GM12878 (cell line): ENCODE measurements at places on chromosomes 16 and 17. TPM values are rescaled to one million over a fixed set of nuclear protein-coding genes. Genes with fewer than 3 reads are reported as not detected.

- no peak overlapping the region for H3K27ac ChIP-seq
- no peaks in the 10 kb centered on the region for H3K27me3 ChIP-seq
- DNase-seq, result no peak
- peaks cover 9% of the 10 kb centered on the region for H3K36me3 ChIP-seq
- peaks cover 5% of the 10 kb centered on the region; the same call in 1 of the 2 replicates for H3K4me1 ChIP-seq
- H3K4me3 ChIP-seq, result no peak overlapping the region
These were observed 104.3 kb downstream of the PRKCB start for GRCh38 chr16:23940111-23940510.

DNA sequence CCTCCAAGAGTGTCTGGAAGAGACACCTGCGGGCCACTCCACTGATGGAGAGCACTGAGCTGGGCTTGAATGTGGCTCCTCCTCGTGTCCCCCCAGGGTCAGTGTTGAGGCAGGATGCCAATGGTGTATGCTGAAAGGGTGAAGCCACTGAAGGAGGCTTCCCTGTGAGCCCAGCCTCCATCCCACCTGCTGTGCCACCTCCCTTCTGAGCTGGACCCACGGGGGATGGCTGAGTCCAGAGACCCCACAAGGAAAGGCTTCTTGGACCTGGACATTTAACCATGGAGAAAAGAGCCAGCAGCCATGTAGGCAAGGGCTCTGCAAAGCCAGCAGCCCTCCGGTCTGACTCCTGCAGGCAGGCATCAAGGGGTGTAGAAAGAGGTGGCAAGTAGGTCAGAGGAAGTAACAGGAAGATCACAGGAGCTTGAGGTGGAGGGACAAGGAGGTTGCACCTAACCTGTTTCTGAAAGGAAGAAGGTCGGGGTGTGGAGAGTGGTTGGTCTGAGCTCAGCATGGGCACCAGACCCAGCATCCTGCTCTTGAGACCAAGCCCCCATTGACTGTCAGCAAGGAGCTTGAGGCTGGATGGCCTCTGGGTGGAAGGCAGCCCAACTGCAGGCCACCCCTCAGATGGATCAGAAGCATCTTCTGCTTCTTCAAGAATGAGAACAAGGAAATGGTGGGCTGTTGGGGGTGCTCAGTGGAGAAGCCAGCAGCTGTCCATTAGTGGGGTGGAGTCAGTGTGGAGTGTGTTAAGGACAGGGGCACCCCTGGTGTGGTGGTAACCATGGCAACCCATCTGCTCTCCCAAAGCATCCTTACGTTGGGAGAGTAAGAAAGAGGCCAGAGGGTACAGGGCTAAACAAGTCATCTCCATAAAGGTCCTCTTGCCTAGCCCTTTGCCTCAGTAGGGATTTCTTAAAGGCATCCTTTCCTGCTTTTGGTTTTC lies 80.7 kb downstream of the PLD6 start:
- peaks cover 5% of the 10 kb centered on the region; the same call in 1 of the 2 replicates for H3K4me1 ChIP-seq
- no peak overlapping the region for H3K4me3 ChIP-seq

The SLC16A13 gene
- total RNA-seq, result 11.9 and 12.1 TPM in 2 replicates

The AMFR gene
- total RNA-seq, result 56.2 and 63.7 TPM in 2 replicates

- no peak overlapping the region for H3K4me3 ChIP-seq
- H3K36me3 ChIP-seq, result no peaks in the 10 kb centered on the region
- peaks cover 8% of the 10 kb centered on the region for H3K27me3 ChIP-seq
- no peaks in the 10 kb centered on the region for H3K4me1 ChIP-seq
- no peak overlapping the region for H3K27ac ChIP-seq
- DNase-seq, result no peak
These were observed 27.6 kb upstream of the DLX4 start for GRCh38 chr17:49941427-49941826.

The CCL15 gene
- not detected in 2 replicates for total RNA-seq

DNA sequence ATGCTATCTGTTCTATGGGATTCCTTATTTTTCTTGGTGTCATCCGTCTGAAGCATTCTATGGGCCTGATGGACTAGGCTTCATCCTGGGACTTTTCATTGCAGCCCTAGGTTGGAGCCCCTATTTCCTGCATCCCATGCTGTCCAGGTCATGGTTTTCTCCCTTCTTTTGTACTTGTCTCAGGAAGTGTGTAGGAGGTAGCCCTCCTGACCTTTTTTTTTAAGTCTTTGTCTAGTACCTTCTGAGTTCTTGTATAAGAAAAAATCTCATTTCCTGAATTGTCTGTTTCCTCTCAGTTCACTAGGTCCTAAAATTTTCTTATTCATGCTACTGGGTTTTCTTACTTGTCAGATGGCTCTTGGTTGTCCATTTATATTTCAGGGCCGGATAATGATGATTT lies 6.0 kb downstream of the NDEL1 start:
- no peak for DNase-seq
- H3K4me1 ChIP-seq, result peaks cover 6% of the 10 kb centered on the region
- no peaks in the 10 kb centered on the region for H3K27me3 ChIP-seq
- H3K36me3 ChIP-seq, result peaks cover 18% of the 10 kb centered on the region
- peak overlapping the region; percentile 37 for H3K4me3 ChIP-seq
- H3K27ac ChIP-seq, result no peak overlapping the region

The SYT17 gene
- 3.8 and 4.0 TPM in 2 replicates for total RNA-seq

GRCh38 chr17:42185621-42185930 lies 324 bp upstream of the HCRT start:
- peaks cover 19% of the 10 kb centered on the region for H3K4me1 ChIP-seq
- DNase-seq, result no peak
- no peaks in the 10 kb centered on the region for H3K27me3 ChIP-seq
- H3K4me3 ChIP-seq, result no peak overlapping the region
- no peak overlapping the region for H3K27ac ChIP-seq

DNA sequence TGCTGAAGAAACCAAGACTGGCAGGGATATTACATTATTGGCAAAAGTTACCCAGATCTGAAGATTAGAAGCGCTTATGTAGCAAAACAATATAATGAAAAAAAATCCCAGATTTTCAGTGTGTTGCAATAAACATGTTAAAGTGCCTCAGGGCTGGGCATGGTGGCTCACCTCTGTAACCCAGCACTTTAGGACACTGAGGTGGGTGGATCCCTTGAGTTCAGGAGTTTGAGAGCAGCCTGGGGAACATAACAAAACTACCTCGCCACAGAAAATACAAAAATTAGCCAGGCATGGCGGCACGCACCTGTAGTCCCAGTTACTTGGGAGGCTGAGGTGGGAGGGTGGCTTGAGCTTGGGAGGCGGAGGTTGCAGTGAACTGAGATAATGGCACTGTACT lies 6.8 kb downstream of the ZNF207 start:
- H3K4me3 ChIP-seq, result peak overlapping the region; percentile 59
- no peak overlapping the region for H3K27ac ChIP-seq
- peaks cover 14% of the 10 kb centered on the region for H3K36me3 ChIP-seq
- peaks cover 10% of the 10 kb centered on the region; the same call in 1 of the 2 replicates for H3K4me1 ChIP-seq
- H3K27me3 ChIP-seq, result no peaks in the 10 kb centered on the region

The MED9 gene
- 14.6 and 17.1 TPM in 2 replicates for total RNA-seq

The KRTAP2-2 gene
- total RNA-seq, result not detected in 2 replicates

GRCh38 chr17:47315451-47316266 lies 8.1 kb upstream of the EFCAB13 start:
- no peaks in the 10 kb centered on the region for H3K4me1 ChIP-seq
- H3K27ac ChIP-seq, result no peak overlapping the region
- H3K4me3 ChIP-seq, result no peak overlapping the region
- DNase-seq, result peak; percentile 48
- H3K27me3 ChIP-seq, result no peaks in the 10 kb centered on the region
- no peaks in the 10 kb centered on the region for H3K36me3 ChIP-seq

GRCh38 chr16:242281-242680 lies 7.7 kb downstream of the FAM234A start:
- no peak overlapping the region for H3K27ac ChIP-seq
- peaks cover 23% of the 10 kb centered on the region for H3K4me1 ChIP-seq
- no peaks in the 10 kb centered on the region for H3K27me3 ChIP-seq
- no peaks in the 10 kb centered on the region for H3K36me3 ChIP-seq
- DNase-seq, result no peak
- no peak overlapping the region for H3K4me3 ChIP-seq

- no peaks in the 10 kb centered on the region for H3K36me3 ChIP-seq
- no peaks in the 10 kb centered on the region for H3K4me1 ChIP-seq
- H3K4me3 ChIP-seq, result no peak overlapping the region
- H3K27ac ChIP-seq, result no peak overlapping the region
- DNase-seq, result no peak
These were observed 38.4 kb downstream of the SOX9 start for GRCh38 chr17:72158895-72159885.

The STAC2 gene
- total RNA-seq, result not detected in 2 replicates

The MARVELD3 gene
- total RNA-seq, result not detected in 2 replicates

The TMEM114 gene
- total RNA-seq, result not detected in 2 replicates

DNA sequence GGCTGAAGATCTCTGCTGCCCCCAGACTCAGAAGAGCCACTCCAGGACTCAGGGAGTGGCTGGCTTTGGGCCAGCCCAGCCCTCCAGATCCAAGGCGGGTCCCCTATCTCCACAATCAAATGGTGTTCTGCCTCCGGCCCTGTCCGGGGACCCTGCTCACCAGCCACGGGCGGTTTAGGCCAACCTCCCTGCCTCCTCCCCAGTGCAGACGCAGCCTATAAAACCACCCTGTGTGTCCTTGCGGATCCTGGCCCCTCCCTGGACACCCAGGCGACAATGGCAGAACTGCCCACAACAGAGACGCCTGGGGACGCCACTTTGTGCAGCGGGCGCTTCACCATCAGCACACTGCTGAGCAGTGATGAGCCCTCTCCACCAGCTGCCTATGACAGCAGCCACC lies at the start of gene SLC12A3:
Gene SLC12A3 (plus strand): TSS at position 248 of the 400 bp plus-strand sequence. CDS start 29 bp downstream, at position 277.
- H3K4me3 ChIP-seq, result no peak within 1 kb of the TSS
- H3K36me3 ChIP-seq, result no peaks in the 10 kb centered on the region
- H3K27me3 ChIP-seq, result no peaks in the 10 kb centered on the region
- H3K27ac ChIP-seq, result no peak within 1 kb of the TSS
- DNase-seq, result no peak

GRCh38 chr17:74690409-74690825 lies 22.3 kb downstream of the CD300LF start:
- DNase-seq, result no peak
- H3K4me3 ChIP-seq, result no peak overlapping the region
- peaks cover 21% of the 10 kb centered on the region for H3K4me1 ChIP-seq
- no peak overlapping the region for H3K27ac ChIP-seq

- H3K4me3 ChIP-seq, result no peak overlapping the region
- H3K4me1 ChIP-seq, result no peaks in the 10 kb centered on the region
- DNase-seq, result no peak
- H3K36me3 ChIP-seq, result peaks cover 24% of the 10 kb centered on the region; the same call in 1 of the 2 replicates
- no peak overlapping the region for H3K27ac ChIP-seq
- H3K27me3 ChIP-seq, result no peaks in the 10 kb centered on the region
These were observed 90.7 kb downstream of the TIMM22 start for GRCh38 chr17:1087381-1088241.

DNA sequence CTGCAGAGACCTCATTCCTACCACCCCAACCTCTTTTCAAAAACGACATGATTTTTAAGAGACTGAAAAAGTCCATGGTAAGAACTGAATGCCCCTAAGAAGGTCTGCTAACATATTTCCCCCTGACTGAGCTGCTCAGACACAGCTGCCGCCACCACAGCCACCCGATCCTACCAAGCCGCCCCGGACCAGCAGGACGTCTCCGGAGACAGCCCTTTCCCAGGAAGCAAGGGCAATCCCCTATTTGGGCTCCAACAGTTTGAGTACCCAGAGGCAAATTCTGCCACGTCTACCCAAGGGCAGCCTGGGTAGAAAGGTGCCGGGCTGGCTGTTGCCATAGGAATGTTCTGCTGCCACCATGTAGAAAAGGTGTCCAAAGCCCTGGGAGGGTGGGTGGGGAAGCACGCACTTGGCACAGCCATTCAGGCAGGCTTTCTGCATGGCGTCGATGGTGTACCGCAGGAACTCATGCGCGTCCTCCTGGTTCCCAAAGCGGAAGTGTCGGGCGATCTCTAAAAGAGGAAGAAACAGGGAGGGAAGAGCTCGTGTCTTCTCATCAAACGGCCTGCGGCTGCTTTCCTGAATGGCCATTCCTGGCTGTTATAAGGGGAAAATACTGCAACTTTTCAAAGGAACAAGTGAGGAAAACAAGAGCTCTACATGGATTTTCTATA lies 13.6 kb downstream of the USP36 start:
- no peaks in the 10 kb centered on the region for H3K4me1 ChIP-seq
- H3K27ac ChIP-seq, result no peak overlapping the region
- DNase-seq, result no peak
- H3K36me3 ChIP-seq, result peaks cover 53% of the 10 kb centered on the region
- H3K4me3 ChIP-seq, result no peak overlapping the region

DNA sequence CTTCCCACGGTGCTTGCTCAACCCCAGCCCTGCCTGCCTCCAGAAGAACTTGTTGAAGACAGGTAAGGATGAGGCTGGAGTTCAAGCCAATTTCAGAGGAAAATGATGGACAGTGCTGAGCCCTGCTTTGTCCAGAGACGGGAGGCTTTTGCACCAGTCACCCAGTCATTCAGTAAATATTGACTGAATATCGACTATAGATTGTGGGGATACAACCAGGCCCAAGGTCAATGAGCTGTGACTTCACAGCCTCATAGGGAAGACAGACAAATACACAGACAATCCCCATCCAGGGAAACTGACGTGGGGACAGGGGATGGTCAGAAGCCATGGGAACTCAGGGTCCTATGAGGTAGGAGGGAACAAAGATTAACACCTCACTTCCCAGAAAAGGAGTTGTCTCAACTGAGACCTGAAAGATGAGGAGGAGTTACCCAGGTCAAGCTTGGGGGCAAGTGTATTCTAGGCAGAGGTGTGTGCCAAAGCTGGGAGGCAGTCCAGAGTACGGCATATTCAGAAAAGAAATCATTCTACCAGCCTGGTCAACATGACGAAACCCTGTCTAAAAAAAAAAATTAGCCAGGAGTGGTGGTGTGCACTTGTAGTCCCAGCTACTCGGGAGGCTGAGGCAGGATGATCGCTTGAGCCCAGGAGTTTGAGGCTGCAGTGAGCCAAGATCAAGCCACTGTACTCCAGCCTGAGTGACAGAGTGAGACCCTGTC lies 5.9 kb upstream of the DOC2A start:
- peaks cover 5% of the 10 kb centered on the region for H3K27me3 ChIP-seq
- no peak for DNase-seq
- no peaks in the 10 kb centered on the region for H3K36me3 ChIP-seq
- no peak overlapping the region for H3K27ac ChIP-seq
- no peak overlapping the region for H3K4me3 ChIP-seq

The TP53TG3 gene
- not detected in 2 replicates for total RNA-seq

The CDH13 gene
- total RNA-seq, result not detected in 2 replicates

GRCh38 chr16:88132836-88133506 lies 181.7 kb downstream of the BANP start:
- H3K4me1 ChIP-seq, result no peaks in the 10 kb centered on the region
- DNase-seq, result no peak
- no peak overlapping the region for H3K27ac ChIP-seq
- no peaks in the 10 kb centered on the region for H3K27me3 ChIP-seq
- H3K4me3 ChIP-seq, result no peak overlapping the region

DNA sequence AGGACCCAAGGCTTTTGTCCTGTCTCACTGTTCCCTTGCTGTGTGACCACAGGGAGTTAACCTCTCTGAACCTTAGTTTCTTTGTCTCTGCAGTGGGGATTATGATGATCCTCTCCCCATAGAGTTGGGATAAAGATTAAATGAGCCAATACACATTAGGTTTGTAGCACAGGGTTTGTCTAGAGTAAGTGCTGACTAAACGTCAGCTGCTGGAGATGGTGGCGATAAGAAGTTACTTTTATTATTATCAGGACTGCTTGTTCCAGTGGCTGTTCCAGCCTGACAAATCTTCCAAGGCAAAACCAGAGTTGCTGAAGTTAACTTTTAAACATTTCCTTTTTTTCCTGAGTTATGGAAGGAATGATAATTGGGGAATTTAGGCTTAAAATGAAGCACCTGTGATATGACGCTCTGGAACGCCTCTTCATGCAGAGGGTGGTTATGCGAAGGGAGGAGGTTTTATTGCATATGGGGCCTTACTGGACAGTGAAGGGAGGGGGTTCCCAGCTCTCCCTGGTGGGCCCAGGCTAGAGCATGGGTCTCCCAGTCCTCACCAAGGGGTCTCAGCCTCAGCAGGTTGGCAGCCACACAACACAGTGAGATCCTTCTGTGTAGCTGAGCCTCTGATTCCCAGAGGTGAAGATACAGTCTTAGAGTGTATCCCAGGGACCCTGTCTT lies 35.8 kb downstream of the PLCG2 start:
- peaks cover 4% of the 10 kb centered on the region for H3K36me3 ChIP-seq
- H3K27me3 ChIP-seq, result no peaks in the 10 kb centered on the region
- peaks cover 78% of the 10 kb centered on the region for H3K4me1 ChIP-seq
- H3K4me3 ChIP-seq, result peak overlapping the region; percentile 53
